RKO (cell line): ENCODE measurements at places on chromosomes 12 and 14.

- no peak for DNase-seq
Measured at GRCh38 chr12:109291521-109292341, 17.4 kb downstream of the FOXN4 start.

GRCh38 chr12:115617391-115617790 is 660.1 kb downstream of the MED13L start:
- no peak for DNase-seq

- DNase-seq, result no peak
Measured at GRCh38 chr14:58353516-58354299, 42.0 kb upstream of the TOMM20L start.

DNA sequence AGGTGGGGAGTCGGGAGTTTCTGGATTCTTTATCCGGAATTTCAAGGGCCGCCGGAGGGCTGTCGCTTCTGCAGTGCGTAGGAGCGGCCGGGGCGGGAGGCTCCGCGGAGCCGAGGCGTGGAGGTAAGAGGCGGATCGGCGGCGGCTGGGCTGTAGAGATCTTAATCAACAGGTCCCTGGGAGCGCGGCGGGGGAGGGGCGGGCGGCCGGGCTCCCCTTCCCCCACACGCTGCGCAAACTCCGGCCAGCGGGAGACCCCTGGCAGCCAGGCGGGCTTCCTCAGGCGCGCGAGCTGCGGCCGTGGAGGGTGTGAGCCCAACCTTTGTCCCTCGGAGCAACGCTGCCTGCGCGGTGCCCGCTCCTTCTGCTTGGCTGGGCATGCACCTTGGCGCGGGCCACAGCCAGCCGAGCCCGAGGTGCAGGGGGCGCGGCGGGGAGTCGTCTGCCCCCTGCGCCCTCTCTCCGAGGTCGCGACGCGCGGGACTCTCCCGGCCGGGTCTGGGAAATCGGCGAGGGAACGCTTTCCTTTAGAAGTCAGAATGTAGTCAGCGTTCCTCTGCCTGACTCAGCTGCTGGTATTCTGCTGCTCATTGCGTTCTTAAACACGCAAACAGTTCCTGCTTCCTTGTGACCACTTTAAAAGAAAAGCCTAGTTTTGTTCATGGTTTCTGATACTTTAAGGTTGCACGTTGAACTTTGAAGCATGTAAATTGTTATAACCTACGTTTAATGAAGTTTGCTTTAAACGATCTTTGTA is at the start of gene PALS1:
PALS1 (plus strand) TSS at position 25 of the 757 bp plus-strand sequence. CDS start 37,736 bp downstream, outside the sequence.
- DNase-seq, result peak; percentile 90

- DNase-seq, result no peak
Measured at GRCh38 chr12:100189636-100190394, 10.8 kb upstream of the ACTR6 start.

DNA sequence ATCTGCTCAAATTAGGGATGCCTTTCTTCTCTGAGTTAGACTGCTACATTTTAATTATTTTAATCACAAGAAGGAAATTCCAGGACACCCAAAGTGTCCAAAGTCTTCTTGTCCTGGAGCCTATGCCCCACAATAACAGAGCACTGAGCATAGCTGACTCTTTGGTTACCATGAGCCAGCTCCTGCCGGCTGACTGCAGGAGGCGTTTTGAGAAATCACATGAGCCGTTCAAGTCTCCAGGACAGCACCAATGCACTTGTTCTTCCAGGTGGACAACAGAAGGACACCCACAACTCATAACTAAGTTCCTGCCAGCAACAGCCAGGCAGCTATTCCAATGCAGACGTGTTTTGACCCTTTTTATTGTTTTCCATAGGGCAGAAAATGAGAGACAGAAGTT is 46.0 kb upstream of the SRSF5 start:
- no peak for DNase-seq

DNA sequence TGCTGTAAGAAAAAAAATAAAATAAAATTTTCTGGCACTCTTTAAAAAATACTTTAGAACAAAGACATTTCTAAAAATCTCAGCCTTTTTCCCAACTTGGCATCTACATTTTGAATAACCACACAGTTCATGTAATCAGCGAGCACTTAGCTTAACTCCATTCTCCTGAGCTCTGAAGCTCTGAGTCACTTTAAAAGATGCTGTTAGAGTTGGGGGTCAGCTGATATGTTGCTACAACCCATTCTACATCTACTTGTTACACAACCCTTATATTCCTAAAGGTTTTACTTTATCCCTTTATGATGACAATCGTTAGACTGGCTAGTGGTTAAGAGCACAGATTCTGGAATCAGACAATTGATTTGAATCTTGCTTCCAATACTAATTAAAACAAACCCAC is 48.3 kb downstream of the SLC41A2 start:
- DNase-seq, result no peak

DNA sequence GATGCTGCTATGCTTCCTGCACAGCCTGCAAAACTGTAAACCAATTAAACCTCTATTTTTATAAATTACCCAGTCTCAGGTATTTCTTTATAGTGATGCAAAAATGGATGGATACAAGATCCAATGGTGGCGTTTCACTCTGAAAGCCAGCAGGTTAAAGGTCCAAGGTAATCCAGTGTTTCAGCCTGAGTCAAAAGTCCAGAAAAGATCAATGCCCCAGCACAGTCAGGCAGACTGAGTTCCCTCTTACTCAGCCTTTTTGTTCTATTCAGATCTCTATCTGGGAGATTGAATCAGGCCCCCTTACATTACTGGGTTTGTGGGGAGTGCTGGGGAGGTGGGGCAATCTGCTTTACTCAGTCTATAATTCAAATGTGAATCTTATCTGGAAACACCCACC is 464.5 kb downstream of the GXYLT1 start:
- no peak for DNase-seq

DNA sequence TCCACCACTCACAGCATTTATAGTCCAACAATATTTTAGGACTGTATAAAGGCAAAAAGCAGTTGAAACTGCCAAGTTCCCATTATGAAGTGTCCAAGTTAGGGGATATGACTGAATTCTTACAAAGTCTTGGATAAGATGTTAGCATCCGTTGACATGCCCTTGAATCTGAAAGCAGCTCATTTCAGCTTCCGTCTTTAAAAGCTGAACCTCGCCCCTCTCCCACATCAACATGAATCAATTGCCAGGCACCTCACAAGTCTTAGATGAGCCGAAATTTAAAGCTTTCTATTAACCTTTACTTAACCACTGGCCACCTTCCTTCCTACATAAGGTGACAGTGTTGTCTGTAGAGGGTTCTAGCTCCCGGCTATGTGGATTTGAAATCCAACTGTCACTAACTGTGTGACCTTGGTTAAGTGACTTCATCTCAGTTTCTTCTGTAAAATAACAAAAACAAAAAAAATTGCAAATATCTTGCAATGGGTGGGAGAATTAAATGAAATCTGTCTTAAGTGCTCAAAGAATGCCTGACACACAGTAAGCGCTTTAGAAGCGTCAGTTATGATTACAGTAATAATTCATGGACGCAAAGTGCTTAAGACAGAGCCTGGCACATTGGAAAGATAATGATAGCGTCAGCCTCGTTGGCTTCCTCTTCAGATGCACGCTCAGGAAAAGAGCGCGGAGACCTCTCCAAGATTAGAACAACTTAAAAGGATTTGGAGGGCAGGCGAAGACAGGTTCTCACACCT is 1.2 kb downstream of the PPP1CC start:
- peak; percentile 74 for DNase-seq

DNA sequence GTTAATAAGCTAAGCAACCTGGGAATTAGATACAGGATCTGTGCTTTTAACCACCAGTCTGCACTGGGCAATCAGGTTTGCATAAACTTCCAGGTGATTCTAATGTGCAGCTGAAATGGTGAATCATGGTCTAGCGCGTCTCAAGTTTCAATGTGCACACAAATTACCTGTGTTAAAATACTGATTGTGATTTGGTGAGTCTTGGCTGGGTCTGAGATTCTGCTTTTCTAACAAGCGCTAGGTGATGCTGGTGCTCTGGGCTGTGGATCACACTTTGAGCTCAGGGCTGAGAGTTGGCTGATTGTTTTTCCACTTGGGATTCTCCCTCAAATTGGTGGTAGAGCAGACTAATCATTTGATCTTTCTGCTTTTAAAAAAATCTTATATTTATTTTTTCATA is 124.8 kb downstream of the C12orf75 start:
- DNase-seq, result no peak

- DNase-seq, result no peak
Measured at GRCh38 chr14:75448209-75448608, 20.4 kb downstream of the JDP2 start.

GRCh38 chr12:57777911-57778310 is 4.7 kb upstream of the TSFM start:
- DNase-seq, result no peak

DNA sequence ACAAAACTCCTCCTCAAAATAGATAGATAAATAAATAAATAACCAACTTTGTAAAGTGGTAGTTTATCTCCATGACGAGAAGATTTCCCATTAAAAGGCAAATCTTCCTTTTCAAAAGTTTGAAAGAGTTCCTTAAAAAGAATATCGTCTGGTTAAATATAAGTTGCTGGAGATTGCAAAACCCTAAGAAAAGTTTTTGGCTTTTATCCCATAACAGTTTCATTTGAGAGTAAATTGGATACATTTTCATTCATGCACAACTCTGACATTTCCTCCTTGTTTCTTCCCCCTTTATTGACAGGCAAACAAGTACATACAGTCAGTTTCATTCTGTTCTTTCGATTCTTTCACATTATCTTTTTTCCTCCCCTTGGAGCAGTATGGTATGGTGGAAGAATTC is 45.4 kb upstream of the BTG1 start:
- no peak for DNase-seq

DNA sequence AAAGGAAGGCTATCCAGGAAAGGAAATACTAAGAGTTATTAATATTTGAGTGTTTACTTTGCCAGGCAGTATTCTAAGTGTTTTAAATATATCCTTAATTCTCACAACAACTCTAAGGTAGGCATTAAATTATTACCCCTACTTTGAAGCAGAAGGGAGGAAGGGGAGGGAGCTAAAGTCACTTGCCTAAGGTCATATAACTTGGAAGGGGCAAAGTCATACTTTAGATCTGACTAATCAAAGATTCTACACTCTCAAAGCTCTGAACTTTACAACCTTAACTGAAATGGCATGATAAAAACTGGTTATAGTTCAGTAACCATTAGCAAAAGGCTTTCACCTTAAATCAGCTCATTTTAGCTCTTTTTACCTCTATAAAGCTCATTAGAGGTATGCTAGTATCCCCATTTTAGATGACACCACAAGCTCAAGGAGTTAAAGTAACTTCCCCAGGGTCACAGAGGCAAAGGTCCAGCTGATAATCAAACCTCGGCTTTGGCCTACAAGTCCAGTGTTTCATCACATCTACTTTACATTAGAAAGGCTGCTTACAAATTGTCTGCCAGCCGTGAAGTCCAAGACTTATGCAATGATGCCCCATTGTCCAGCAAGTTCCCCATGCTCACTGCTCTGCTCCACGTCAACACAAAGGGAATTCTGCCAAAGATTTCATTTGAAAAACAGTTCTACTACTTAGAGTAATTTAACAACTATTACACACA is 223.9 kb downstream of the MED13L start:
- no peak for DNase-seq

DNA sequence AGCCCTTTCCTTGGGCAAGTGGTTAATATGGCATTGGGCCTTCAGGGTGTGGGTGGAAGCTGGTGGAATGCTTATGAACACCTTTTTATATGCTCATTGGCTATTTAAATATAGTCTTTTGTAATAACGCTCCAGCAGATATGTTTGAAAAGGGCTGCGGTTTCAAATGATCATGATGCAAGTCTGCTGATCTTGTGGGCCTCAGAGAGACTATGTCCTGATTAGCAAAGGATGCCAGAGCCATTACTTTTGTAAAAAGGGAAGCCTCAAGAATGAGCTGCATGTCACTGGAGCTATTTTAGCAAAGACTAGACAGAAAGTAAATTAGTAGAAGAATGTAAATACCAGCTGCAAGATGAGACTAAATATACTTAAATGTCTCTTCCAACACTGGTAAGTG is 200.5 kb downstream of the GXYLT1 start:
- no peak for DNase-seq

DNA sequence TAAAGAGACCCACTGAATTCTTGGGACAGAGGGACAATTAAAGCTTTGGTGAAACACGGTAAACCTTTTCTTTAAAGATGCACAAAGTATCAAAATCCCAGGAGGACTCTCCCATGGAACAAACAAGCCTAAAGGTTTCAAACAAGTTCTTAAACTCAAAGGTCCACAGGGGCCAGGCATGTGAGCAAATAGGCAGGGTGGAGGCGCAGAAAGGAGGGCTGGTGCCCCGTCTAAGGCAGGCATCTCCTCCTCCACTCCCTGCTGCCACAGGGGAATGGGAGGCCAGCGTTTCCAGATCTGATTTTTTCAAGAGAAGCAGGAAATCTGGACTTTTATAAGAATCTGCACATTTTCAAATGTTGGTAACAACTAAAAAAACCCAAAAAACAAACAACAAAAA is 7.6 kb downstream of the RPS6KL1 start:
- no peak for DNase-seq

GRCh38 chr14:77593501-77593961 is 22.9 kb downstream of the SPTLC2 start:
- no peak for DNase-seq

DNA sequence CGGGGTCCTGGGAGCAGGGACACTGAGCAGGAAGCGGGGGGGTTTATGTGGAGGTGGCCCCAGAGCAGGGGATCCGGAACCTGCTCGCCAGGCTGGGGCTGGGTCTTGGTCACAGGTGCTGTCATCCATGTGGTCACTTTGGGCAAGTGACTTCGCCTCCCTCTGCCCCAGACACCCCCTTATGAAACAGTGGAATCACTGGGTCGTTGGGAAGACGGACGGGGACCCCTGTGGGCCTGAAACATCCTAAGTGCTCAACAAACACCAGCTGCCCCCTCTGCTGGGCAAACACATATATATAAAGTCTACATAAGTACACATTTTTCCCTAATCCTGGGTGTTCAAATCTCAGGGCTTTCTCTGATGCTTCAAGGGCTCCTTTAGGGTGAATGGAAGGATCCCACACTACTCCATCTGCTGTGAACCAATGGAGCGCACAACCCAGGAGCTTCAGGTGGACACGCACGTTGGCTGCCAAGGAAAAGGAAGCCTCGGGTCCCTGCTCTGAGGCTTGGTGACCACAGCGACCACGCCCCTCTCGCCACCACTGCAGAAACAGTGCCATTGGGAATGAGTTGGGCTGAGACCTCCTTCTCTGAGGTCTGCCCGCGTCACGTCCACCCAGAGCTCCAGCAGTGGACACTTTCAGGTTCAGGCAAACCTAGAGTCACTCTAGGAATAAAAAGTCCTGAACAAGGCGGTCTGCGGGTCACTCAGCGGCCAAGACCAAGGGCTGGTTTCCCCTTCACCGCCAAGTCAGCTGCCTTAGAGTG is 54.6 kb downstream of the CDC42BPB start:
- DNase-seq, result no peak

DNA sequence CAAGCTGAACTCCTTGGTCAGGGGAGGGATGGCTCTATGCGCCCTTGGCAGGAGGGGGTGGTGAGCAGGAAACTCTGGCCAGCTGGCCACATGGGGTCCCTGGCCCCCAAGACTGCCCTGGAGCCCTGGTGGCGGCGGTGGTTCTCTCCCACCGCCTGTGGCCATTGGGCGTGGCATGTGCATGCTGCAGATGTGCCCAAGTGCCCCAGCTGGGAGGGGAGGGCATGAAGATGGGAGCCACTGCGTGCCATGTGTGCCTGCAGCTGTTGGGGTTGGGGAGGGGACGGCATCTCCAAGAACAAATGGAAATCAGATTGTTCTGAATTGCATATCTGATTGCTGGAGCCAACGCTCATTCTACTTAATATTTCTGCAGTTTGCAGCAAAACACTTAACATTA is 115.7 kb upstream of the IGF1 start:
- DNase-seq, result no peak

- DNase-seq, result no peak
Measured at GRCh38 chr12:9256341-9256740, 48.1 kb upstream of the PZP start.

- no peak for DNase-seq
Measured at GRCh38 chr12:77308056-77308455, 242.7 kb upstream of the E2F7 start.

- no peak for DNase-seq
Measured at GRCh38 chr14:76267322-76268046, 108.5 kb upstream of the ESRRB start.
